Stimulated activated CD4-positive, alpha-beta T cell treated with anti-CD3 and anti-CD28 coated beads, TNF-alpha, amount 100 ng/mL, for 1 hour (primary cell): ENCODE measurements at places on chromosomes 7 and 10.

- DNase-seq: no peak
Observed at GRCh38 chr7:86301301-86301700, 342.4 kb upstream of the GRM3 start.

GRCh38 chr7:87398446-87398845 lies 53.0 kb downstream of the CROT start:
- no peak for DNase-seq

DNA sequence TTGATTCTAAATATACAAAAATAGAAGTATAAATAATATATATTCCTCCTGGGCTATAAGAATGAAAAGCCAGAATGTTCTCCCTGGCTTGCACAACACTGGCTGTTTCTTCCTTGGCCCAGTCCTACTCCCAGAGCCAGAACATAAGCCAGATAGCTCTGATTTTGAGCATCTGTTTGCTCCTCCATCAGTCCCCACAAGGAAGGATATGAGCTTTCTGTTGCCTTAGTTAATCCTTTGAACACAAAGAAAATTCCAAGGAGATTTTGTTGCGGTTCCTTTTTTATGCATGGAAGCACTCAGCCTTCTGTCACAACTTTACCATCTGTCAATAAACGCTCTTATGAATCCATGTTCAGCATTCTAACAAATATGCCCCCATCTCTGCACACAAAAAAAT lies 361.8 kb downstream of the IPMK start:
- DNase-seq: no peak

DNA sequence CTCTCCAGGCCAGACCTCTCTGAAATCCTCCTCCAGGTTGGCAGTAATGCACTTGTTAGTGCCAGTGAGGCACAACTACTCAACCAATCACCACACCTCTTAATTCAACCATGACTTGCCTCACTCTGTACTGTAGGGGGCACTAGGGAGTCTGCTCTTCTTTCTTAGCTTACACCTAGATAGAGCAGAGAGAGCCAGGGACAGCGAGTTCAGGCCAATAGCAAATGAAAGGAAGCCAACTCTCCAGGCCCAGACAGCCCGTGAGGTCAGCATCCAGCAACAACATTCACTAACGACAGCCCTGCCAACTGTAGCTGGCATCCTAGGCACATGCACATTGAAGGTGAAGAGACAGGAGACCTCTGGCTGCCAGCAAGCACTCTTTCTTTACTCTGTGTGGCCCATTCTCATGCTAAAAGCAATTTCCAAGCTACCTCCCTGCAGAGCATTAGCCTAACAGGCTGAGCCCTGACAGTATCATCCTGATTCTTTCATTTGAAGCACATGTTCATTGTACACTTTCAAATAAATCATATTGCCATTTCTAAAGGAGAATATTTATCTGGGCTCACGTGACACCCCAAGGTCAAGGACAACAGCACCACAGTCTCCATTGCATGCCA lies 136.3 kb downstream of the DPY19L1 start:
- DNase-seq: no peak
